DMS79 treated with DMSO at 0.1 percent for 48 hours (cell line): ENCODE measurements at places on chromosomes 3 and 15.

DNA sequence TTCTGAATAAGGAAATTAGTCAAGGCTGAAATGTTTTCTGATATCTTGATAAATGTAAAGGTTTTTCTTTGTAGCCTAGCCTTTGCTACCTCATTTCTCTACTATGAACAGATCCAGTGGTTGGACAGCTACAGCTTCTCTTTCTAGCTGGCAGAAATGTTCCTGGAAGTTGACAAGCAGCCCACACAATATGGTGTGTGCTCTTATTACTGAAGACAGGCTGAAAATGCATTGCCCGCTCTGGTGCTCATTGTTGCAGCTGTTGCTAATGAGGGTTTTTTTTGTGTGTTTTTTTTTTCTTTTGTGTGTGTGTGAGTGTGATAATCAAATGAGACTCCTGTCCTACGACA is 844.3 kb upstream of the SEMA6D start:
- no peak for DNase-seq

- DNase-seq = no peak
Observed at GRCh38 chr15:84608707-84609284, 8.0 kb downstream of the ZSCAN2 start.

DNA sequence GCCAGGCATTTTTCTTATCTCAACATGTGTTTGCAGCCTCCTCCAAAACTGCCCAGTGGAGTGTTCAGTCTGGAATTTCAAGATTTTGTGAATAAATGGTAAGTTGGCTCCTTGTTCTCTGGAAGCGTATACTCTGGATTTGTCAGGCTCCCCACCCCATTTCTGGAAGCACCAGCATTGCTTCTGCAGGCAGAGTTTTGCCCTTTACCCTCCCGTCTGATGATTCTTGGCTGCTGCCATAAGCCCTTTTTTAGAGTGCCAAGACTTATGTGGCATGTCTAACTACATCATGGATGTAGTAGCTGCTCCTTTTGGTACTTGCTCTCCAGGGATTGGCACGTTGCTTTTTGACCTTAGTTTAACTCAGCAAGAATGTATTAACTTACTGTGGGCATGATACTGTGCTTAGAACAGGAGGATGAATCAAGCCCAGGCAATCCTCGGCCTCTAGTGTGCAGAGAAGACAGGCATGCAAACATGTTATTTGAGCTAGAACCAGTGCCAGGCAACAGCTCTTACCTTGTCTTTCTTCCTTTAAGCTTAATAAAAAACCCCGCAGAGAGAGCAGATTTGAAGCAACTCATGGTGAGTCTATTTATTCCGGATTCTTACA is 8.3 kb downstream of the SNAPC5 start:
- DNase-seq = no peak

DNA sequence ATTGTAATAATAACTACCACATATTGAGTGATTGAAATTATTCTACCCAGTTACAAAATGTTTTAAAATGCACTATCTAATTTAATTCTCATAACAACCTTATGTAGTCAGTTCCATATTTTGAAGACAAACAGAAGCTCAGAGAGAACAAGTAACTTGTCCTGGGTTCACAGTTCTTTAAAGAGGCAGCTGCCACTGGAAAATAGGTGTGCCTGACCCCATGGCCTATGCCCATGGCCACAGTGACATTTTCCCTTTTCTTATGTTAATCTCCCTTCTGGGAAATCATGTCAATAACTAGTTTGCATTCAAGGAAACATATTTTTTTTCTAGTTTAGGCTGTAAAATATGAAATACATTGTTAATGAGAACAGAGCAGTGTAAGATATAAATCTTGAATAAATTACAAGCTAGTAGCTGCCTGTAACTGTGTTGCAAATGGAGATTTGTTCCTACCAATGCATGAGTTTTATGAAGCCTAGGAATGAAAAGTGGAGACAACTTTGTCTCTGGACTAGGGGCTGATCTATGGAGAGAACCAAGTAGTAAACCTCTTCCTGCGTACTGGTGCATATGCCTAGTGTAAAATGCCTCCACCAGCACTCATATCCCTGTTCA is 1018.0 kb downstream of the NTRK3 start:
- no peak for DNase-seq

DNA sequence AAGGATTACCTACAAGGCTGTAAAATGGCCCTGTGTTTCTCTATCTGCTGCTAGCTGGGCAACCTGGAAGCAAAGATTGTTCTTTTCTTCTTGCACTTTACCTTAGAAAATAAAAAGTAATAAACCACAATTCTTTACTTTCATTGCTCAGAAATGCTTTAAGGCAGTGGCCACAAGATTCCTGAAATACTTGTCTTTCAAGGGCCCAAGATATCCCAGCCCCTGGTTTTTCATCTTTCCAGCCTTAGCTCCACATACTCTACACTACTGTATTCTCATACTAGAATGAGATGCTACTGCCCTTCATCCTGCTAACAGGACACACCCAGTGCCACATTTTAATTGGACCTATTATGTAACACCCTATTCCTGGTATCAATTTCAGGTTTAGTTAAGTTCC is 78.9 kb downstream of the GTF2E1 start:
- no peak for DNase-seq

DNA sequence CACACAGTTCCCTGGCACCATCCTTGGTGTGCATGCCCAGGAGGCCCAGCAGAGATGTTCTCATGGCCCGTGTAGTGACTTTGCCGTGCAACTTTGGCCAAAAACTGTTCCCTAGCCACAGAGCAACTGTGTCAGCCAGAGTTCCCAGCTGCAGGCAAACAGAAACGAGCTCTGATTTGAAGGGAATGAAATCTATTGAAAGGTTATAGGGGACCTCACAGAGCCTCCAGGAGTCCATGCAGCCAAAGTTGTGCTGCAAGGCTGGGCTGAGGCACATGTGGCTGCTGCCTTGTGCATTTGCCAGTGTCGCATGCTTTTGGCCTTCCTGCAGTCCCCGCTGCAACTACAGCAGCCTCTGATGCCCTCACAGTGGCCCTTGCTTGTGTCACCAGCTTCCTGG is 70.5 kb downstream of the PLXNA1 start:
- DNase-seq = no peak
